ENCODE measurements at places on chromosomes 3 and 15. TPM values are rescaled to one million over a fixed set of nuclear protein-coding genes. Genes with fewer than 3 reads are reported as not detected.

DNA sequence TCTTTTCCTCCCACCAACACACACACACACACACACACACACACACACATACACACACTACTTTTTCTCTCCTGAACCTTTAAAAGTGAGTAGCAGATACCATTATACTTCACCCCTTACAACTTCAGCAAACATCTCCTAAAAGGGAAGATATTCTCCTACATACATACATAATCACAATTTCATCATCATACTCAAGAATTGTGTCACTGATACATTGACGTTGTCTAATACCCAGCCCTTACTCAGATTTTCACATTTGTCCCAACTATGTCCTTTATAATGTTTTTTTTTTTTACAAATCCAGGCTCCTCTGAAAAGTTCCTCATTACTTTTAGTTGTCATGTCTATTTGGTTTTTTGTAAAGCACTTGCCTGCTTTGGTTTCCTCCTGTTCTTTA, 18.5 kb downstream of the ABHD6 start:
- H3K27ac ChIP-seq = no peak overlapping the region
- peaks cover 12% of the 10 kb centered on the region for H3K36me3 ChIP-seq
- no peak for DNase-seq
- H3K4me3 ChIP-seq = no peak overlapping the region
- no peaks in the 10 kb centered on the region for H3K27me3 ChIP-seq

GRCh38 chr15:29669823-29670222, 152.4 kb downstream of the TJP1 start:
- H3K4me3 ChIP-seq = no peak overlapping the region
- H3K27ac ChIP-seq = no peak overlapping the region
- no peaks in the 10 kb centered on the region for H3K27me3 ChIP-seq
- no peaks in the 10 kb centered on the region for H3K36me3 ChIP-seq
- DNase-seq = no peak
- H3K4me1 ChIP-seq = no peaks in the 10 kb centered on the region

GRCh38 chr3:111610189-111610588, 15.0 kb upstream of the ZBED2 start:
- peak overlapping the region; percentile 10 for H3K4me3 ChIP-seq
- peak overlapping the region; percentile 66 for H3K27ac ChIP-seq
- H3K27me3 ChIP-seq = no peaks in the 10 kb centered on the region
- H3K36me3 ChIP-seq = peaks cover 3% of the 10 kb centered on the region

DNA sequence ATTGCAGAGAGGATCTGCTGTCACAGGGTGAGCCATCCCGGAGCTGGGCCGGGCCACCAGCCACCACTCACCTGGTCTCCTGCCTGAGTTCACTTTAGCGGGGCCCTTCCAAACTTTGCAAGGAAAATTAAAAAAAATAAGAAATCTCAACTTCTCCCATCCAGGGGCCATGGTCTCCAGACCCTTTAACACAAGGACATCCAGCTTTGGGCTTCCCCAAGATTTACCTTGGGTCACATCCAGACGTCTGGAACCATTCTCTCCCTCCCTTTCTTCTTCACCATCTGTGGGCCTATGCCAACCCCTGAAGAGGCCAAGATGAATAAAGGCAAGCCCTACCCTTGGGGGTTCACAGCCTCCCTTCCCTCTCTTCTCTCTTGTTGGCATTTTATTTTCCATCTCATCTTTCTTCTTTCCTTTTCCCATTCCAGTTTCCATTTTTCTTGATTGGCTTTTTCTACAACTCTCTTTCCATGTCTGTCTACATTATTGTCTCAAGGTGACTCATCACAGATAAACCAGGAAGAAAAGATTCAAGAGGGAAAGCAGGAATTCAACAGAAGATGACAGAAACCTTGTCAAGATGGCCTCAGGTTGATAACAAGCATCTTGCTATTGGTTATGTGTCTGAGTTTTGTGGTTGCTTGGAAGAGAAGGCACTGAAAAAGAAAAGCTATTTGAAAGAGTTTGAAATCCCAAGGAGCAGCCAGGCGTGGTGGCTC, 49.5 kb downstream of the ITGA11 start:
- no peaks in the 10 kb centered on the region for H3K36me3 ChIP-seq
- no peak for DNase-seq
- peaks cover 14% of the 10 kb centered on the region for H3K27me3 ChIP-seq
- no peak overlapping the region for H3K4me3 ChIP-seq
- peaks cover 14% of the 10 kb centered on the region for H3K4me1 ChIP-seq

- H3K4me3 ChIP-seq = no peak overlapping the region
- DNase-seq = no peak
- no peaks in the 10 kb centered on the region for H3K27me3 ChIP-seq
- H3K27ac ChIP-seq = no peak overlapping the region
- no peaks in the 10 kb centered on the region for H3K36me3 ChIP-seq
Measured at GRCh38 chr3:195012100-195012499, 258.9 kb downstream of the XXYLT1 start.

- no peak overlapping the region for H3K4me3 ChIP-seq
- no peaks in the 10 kb centered on the region for H3K36me3 ChIP-seq
- H3K27ac ChIP-seq = no peak overlapping the region
- no peaks in the 10 kb centered on the region for H3K4me1 ChIP-seq
Measured at GRCh38 chr15:36109943-36110658, 469.3 kb upstream of the CDIN1 start.

- no peak overlapping the region for H3K4me3 ChIP-seq
- DNase-seq = no peak
- no peaks in the 10 kb centered on the region for H3K36me3 ChIP-seq
- no peaks in the 10 kb centered on the region for H3K27me3 ChIP-seq
Measured at GRCh38 chr3:71061581-71061980, 521.9 kb downstream of the FOXP1 start.

GRCh38 chr15:91142106-91142744, 42.2 kb downstream of the SV2B start:
- no peak overlapping the region for H3K4me3 ChIP-seq
- H3K27ac ChIP-seq = no peak overlapping the region
- DNase-seq = no peak
- no peaks in the 10 kb centered on the region for H3K4me1 ChIP-seq
- H3K27me3 ChIP-seq = peaks cover 2% of the 10 kb centered on the region
- H3K36me3 ChIP-seq = no peaks in the 10 kb centered on the region

GRCh38 chr3:182258538-182259177, 534.6 kb upstream of the ATP11B start:
- no peaks in the 10 kb centered on the region for H3K36me3 ChIP-seq
- peaks cover 3% of the 10 kb centered on the region for H3K27me3 ChIP-seq
- DNase-seq = no peak
- H3K4me3 ChIP-seq = no peak overlapping the region

DNA sequence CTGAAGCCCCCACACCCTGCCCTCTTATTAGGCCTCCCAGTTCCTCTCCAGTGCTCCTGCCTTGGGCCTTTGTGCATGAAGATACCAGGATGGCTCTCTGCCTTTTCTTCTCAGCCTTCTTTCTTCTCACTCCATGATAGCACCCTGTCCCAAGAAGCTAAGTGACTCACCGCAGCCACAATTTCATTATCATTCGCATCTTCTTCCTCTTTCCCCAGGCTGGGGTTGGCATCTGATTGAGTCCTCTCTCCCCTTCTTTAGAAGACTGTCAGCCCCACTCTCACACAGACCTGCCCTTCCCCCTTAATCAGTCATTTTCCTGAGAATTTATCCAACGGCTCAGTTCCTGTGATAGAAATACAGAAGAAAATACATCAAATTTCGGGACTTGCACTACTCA, 102.0 kb downstream of the STAC start:
- H3K27me3 ChIP-seq = no peaks in the 10 kb centered on the region
- H3K36me3 ChIP-seq = no peaks in the 10 kb centered on the region
- no peaks in the 10 kb centered on the region for H3K4me1 ChIP-seq

DNA sequence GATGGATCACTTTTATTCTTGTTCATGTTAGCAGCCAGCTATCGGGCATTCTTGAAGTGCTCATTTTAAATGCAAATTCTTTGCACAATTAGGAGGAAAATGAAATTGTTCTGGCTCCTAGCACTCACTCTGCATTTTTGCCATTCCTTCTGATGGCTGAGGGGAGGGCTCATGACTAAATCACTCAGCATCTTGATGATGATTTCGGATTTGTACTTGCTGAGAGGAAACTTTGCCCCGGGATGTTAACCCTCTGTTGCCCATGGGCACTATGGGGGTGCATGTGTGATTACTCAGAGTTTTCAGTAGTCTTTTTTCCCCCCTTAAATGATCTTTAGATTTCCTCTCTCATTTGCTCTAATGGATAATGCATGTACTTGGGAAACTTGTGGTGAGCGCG, 299.6 kb upstream of the C2CD4B start:
- H3K4me1 ChIP-seq = no peaks in the 10 kb centered on the region
- no peak overlapping the region for H3K27ac ChIP-seq
- H3K4me3 ChIP-seq = no peak overlapping the region
- H3K27me3 ChIP-seq = no peaks in the 10 kb centered on the region
- DNase-seq = no peak

GRCh38 chr3:15974647-15975046, 176.9 kb upstream of the ANKRD28 start:
- peaks cover 11% of the 10 kb centered on the region for H3K27me3 ChIP-seq
- no peak for DNase-seq
- H3K36me3 ChIP-seq = no peaks in the 10 kb centered on the region
- H3K27ac ChIP-seq = no peak overlapping the region
- H3K4me3 ChIP-seq = no peak overlapping the region
- no peaks in the 10 kb centered on the region for H3K4me1 ChIP-seq

GRCh38 chr3:4795905-4796304, 183.3 kb upstream of the BHLHE40 start:
- no peaks in the 10 kb centered on the region for H3K27me3 ChIP-seq
- no peak overlapping the region for H3K4me3 ChIP-seq

DNA sequence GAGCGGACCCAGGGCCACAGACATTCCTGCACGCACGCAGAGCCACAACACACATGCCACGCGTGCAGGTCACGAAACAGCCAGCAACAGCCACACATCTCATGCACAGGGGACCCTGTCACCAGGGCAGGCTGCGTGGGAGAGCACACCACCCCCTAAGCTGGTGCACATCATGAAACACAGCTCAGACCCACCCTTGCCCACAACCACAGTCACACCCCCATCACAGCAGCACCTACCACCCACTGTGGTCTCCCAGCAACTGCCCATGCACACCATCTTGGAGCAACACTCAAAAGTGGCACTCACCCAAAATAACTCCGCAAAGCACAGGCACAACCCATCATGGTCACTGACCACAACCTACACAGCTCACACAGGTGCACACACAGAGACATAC, 75.7 kb downstream of the OCA2 start:
- no peaks in the 10 kb centered on the region for H3K36me3 ChIP-seq
- H3K4me3 ChIP-seq = no peak overlapping the region
- H3K4me1 ChIP-seq = no peaks in the 10 kb centered on the region
- no peak overlapping the region for H3K27ac ChIP-seq

DNA sequence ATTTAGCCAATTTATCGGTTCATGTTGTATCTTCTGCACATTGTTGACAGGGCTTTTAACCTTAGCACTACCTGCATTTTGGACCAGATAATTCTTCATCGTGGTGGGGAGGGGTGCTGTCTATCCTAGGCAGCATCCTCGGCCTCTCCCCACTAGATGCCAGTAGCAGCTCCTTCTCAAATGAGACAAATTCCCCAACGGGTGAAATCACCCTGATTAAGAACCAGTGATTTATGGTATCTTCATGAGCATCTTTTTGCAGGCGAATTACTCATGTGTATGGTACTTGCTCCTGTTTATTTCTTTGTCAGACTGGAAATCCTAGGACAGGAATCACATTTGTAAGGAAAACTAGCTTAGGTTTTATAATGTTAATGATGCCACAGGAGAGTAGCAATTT, 68.0 kb downstream of the C3orf70 start:
- no peaks in the 10 kb centered on the region for H3K27me3 ChIP-seq
- H3K36me3 ChIP-seq = no peaks in the 10 kb centered on the region
- H3K4me3 ChIP-seq = no peak overlapping the region
- H3K27ac ChIP-seq = no peak overlapping the region
- H3K4me1 ChIP-seq = no peaks in the 10 kb centered on the region
- DNase-seq = no peak

DNA sequence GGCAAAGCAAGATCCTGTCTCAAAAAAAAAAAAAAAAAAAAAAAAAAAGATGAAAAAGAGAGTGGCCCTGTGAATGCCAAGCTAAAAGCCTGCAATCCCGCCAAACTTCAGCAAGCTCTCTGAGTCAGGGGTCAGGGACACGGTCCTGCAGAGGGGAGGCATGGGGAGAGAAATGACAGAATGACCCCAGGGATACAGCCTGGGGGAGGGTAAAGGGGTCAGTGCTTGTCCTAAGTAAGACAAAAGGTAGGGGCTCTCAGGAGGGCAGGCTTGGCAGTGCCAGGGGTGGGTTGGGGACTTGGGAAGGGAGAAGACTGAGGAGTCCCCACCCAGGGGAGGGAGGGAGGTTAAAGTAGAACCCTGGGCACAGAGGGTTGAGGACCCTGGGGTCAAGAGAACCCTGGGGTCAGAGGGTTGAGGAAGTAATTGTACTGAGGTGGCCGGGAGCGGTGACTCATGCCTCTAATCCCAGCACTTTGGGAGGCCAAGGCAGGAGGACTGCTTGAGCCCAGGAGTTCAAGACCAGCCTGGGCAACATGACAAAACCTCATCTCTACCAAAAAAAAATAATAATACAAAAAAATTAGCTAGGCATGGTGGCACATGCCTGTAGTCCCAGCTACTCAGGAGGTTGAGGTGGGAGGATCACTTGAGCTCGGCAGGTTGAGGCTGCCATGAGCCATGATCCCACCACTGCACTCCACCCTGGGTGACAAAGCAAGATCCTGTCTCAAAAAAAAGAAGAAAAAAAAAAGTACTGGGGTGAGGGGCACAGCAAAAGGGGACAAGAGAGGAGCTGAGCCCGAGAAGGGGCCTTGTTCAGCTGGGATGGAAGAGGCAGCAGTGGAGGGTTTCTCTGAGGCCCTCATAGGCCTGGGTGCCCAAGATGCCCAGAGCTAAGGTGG, 5.2 kb upstream of the SEMA3B start:
- no peaks in the 10 kb centered on the region for H3K27me3 ChIP-seq
- H3K36me3 ChIP-seq = no peaks in the 10 kb centered on the region
- no peak overlapping the region for H3K4me3 ChIP-seq
- peaks cover 2% of the 10 kb centered on the region for H3K4me1 ChIP-seq
- DNase-seq = no peak

- H3K27me3 ChIP-seq = no peaks in the 10 kb centered on the region
- no peak for DNase-seq
- peaks cover 3% of the 10 kb centered on the region for H3K4me1 ChIP-seq
- H3K36me3 ChIP-seq = no peaks in the 10 kb centered on the region
Measured at GRCh38 chr3:93843981-93844380, 129.7 kb downstream of the PROS1 start.

- no peaks in the 10 kb centered on the region for H3K36me3 ChIP-seq
- no peak overlapping the region for H3K4me3 ChIP-seq
- no peaks in the 10 kb centered on the region for H3K27me3 ChIP-seq
- H3K4me1 ChIP-seq = no peaks in the 10 kb centered on the region
Measured at GRCh38 chr15:96262549-96263489, 67.7 kb upstream of the NR2F2 start.

Gene SCAANT1
- total RNA-seq = 5.7 TPM

Gene RBP2
- total RNA-seq = not detected

Gene MKRN2OS
- total RNA-seq = not detected

Gene ADGRG7
- not detected for total RNA-seq

Gene DMXL2
- 6.1 TPM for total RNA-seq

Gene SLC12A8
- total RNA-seq = 0.96 TPM

Gene TMEM45A
- total RNA-seq = 0.20 TPM

Measured in T-cell (primary cell).